CD4-positive, alpha-beta memory T cell (primary cell): ENCODE measurements at places on chromosomes 16 and 17. TPM values are rescaled to one million over a fixed set of nuclear protein-coding genes. Genes with fewer than 3 reads are reported as not detected.

The SLC35G6 gene
- not detected for total RNA-seq

The TCAP gene
- 6.3 TPM for total RNA-seq

The VAT1L gene
- total RNA-seq = not detected

The C16orf89 gene
- total RNA-seq = not detected

The KRT31 gene
- total RNA-seq = not detected
